Regular cardiac myocyte (primary cell): ENCODE measurements at places on chromosomes 2 and 18. TPM values are rescaled to one million over a fixed set of nuclear protein-coding genes. Genes with fewer than 3 reads are reported as not detected.

LRATD1 gene
- under 0.01 TPM in 2 replicates for total RNA-seq

CHST10 gene
- 5.9 and 8.6 TPM in 2 replicates for total RNA-seq

CLEC4F gene
- not detected in 2 replicates for total RNA-seq

ATP8B1 gene
- 86.8 and 112 TPM in 2 replicates for total RNA-seq

PIEZO2 gene
- total RNA-seq = 2.9 and 5.1 TPM in 2 replicates

IL1R1 gene
- 54.1 and 136 TPM in 2 replicates for total RNA-seq

INPP1 gene
- 6.8 and 10.2 TPM in 2 replicates for total RNA-seq

LYG2 gene
- not detected in 2 replicates for total RNA-seq

WDPCP gene
- total RNA-seq = 9.4 and 13.0 TPM in 2 replicates

MYOM1 gene
- 0.38 and 5.6 TPM in 2 replicates for total RNA-seq

SLC19A3 gene
- 0.19 and 1.7 TPM in 2 replicates for total RNA-seq

PRSS56 gene
- total RNA-seq = not detected in 2 replicates

UGT1A8 gene
- total RNA-seq = not detected in 2 replicates

CCDC74B gene
- 1.5 and 2.3 TPM in 2 replicates for total RNA-seq

DHRS9 gene
- total RNA-seq = under 0.01 and 0.19 TPM in 2 replicates

RTP5 gene
- total RNA-seq = not detected in 2 replicates

NABP1 gene
- 77.1 and 79.5 TPM in 2 replicates for total RNA-seq

GLI2 gene
- total RNA-seq = 2.0 and 9.8 TPM in 2 replicates

PDCL3 gene
- 10.7 and 31.6 TPM in 2 replicates for total RNA-seq

IL37 gene
- not detected in 2 replicates for total RNA-seq

IMP4 gene
- 89.1 and 163 TPM in 2 replicates for total RNA-seq

GCG gene
- total RNA-seq = not detected in 2 replicates

ABCG5 gene
- total RNA-seq = not detected in 2 replicates

LRRC30 gene
- not detected in 2 replicates for total RNA-seq

ALKAL2 gene
- total RNA-seq = under 0.01 TPM in 1 of 2 replicates, not detected in the other

SPATS2L gene
- 60.6 and 76.7 TPM in 2 replicates for total RNA-seq

ANKRD62 gene
- under 0.01 TPM in 1 of 2 replicates, not detected in the other for total RNA-seq

MC5R gene
- total RNA-seq = under 0.01 TPM in 1 of 2 replicates, not detected in the other

TRAPPC12 gene
- total RNA-seq = 47.9 and 63.3 TPM in 2 replicates

OSR1 gene
- total RNA-seq = 12.1 and 21.4 TPM in 2 replicates

LRRTM1 gene
- total RNA-seq = not detected in 2 replicates

CCDC68 gene
- 5.0 and 5.9 TPM in 2 replicates for total RNA-seq

NT5DC4 gene
- not detected in 2 replicates for total RNA-seq

REG3A gene
- not detected in 2 replicates for total RNA-seq

CPS1 gene
- total RNA-seq = 27.4 and 40.3 TPM in 2 replicates

TPO gene
- total RNA-seq = not detected in 2 replicates

DYNAP gene
- not detected in 2 replicates for total RNA-seq

CRYGD gene
- total RNA-seq = not detected in 2 replicates
